NCI-H524 treated with DMSO at 0.1 percent for 48 hours (cell line): ENCODE measurements at places on chromosomes 16 and 17.

GRCh38 chr17:58329810-58330537, 1.4 kb upstream of the TSPOAP1 start:
- DNase-seq: no peak

DNA sequence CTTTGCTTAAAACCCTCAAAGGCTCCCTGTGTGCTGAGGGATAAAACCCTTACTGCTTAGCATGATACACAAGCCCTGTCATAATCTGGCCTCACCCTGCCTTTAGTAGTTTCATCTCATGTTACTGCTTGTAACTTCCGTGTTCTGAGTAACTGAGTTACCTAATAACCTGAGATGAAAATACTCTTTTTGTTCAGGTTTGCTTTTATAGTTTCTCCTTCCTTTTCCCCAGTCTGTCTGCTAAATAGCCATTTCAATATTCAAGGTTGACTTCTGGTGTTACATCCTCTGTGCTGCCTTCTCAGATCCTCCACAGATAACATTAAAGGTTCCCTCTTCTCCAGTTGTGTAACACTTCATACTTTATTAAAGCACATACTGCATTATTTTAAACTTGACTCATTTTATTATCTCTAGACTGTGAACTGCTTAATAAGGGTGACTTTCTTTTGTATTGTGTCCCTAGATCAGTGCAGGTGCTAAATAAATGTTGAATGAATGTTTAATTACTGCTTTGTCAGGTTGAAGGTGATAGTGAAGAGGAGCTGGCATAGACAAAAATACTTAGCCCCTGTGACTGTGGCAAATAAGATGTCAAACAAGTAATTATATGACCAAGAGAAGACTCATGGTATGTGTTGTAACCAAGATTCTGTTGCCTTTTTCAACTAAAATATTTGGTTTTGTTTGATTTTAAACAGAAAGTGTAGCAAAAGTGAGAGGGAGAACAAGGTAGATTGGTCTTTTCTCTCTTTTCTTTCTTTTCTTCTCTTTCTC, 47.8 kb downstream of the NFAT5 start:
- no peak for DNase-seq

DNA sequence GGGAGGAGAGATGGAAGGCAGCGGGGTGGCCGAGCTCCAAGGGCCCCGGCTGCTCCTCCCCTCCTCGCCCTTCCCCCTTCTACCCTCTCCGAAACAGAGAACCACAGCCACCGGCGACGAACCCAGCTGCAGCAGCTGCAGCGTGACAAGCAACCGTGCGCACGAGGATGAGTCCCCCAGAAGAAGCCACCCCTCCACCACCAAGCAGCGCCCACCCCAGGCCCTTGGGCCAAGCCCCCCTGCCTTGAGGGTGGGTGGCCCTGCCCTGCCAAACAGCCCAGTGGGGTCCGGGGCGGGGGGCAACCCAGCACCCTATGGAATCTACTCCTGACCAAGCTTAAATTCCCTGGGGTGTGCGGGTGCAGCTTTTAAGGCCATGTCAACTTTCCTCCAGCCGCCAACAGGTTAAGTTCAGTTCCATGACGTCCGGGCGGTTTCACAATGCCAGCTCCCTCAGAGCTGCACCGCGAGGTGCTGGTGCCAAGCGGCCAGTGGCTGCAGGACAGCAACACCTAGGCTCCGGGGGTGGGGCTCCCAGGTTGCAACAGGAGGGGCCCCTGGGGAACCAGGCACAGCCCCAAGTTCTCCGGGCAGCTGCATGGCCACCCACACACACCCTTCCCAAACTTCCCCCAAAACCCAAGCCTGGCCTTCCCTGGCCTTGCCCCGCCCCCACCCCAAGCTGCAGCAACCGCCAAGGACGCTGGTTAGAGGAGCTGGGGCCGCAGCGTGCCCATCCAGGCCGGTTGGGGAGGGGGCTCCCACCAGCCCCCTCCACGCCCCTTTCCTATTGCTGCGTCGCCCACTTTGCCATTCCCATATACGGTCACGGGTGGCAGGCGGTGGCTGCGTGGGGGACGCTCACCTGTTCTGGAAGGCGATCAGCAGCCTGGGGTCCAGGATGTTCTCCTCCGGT, 2.0 kb downstream of the CBX4 start:
- DNase-seq: no peak

- DNase-seq: no peak
Observed at GRCh38 chr17:59669944-59670343, 37.3 kb downstream of the PTRH2 start.

GRCh38 chr17:13557077-13557476, 44.7 kb downstream of the HS3ST3A1 start:
- no peak for DNase-seq

DNA sequence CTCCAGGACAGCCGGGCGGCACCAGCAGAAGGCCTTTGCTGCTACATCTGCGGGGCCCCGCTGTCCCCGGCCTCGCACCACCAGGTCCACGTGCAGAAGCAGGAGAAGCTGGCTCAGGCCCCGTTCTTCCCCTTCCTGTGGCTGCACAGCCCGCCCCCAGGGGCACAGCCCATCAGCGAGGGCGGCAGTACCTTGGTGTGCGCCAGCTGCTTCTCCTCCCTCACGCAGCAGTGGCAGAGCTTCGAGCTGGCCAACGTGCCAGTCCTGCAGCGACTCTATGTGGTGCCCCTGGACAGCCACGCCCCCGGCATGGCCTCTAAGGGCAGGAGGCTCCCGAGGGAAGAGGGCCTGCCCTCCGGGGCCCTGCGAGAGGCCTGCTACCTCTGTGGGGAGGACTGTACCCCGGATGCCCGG, 58.3 kb upstream of the CIBAR2 start:
- DNase-seq: peak; percentile 62

- no peak for DNase-seq
Observed at GRCh38 chr17:79431175-79431574, 179.7 kb downstream of the RBFOX3 start.

GRCh38 chr16:27689711-27690110, 139.8 kb downstream of the KATNIP start:
- DNase-seq: peak; percentile 93

- peak; percentile 13 for DNase-seq
Observed at GRCh38 chr17:77242118-77242851, 101.5 kb downstream of the SEC14L1 start.

- no peak for DNase-seq
Observed at GRCh38 chr17:1592751-1593629, 30.4 kb upstream of the PITPNA start.

- peak; percentile 10 for DNase-seq
Observed at GRCh38 chr16:70685938-70686375, at the start of gene MTSS2. Gene MTSS2, minus strand, starts transcription at chr16:70686053. Its CDS starts 262 bp downstream, at chr16:70685791.

GRCh38 chr17:17535957-17536356, 39.8 kb upstream of the RASD1 start:
- DNase-seq: no peak

DNA sequence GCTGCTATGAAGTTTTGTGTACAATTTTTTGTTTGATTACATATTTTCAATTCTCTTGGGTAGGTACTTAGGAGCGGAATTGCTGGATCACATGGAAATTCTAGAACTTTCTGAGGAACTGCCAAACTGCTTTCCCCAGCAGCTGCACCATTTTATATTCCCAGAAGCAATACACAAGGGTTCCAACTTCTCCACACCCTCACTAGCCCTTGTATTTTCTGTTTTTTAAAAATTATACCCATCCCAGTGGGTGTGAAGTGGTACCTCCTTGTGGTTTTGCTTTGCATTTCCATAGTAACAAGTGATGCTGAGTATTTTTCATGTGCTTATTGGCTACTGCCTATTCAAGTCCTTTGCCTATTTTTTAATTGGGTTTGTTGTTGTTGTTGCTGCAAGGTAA, 20.9 kb downstream of the NACA2 start:
- DNase-seq: no peak

DNA sequence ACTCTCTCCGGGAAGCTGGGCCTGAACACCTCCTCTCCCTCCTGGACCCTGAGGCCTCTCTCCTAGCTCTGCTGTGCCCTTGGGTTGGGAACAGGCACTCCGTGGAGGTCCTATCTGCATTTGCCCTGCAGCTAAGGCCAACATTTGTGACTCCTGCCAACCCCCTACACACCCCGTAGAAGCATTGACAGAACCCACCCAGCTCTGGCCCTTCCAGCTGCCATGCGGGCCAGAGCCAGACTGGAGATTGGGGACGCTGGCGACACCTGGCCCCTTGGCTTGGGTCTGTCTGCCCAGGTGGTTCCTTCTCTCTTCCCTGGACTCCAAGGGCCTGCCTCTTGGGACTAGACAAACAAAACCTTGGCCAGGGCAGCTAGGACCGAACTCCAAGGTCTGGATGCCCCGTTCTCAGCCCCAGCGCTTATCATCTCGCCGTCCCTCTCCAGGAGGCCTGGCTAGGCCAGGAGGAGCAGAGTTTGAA, 644 bp upstream of the RHBDF2 start:
- DNase-seq: no peak

DNA sequence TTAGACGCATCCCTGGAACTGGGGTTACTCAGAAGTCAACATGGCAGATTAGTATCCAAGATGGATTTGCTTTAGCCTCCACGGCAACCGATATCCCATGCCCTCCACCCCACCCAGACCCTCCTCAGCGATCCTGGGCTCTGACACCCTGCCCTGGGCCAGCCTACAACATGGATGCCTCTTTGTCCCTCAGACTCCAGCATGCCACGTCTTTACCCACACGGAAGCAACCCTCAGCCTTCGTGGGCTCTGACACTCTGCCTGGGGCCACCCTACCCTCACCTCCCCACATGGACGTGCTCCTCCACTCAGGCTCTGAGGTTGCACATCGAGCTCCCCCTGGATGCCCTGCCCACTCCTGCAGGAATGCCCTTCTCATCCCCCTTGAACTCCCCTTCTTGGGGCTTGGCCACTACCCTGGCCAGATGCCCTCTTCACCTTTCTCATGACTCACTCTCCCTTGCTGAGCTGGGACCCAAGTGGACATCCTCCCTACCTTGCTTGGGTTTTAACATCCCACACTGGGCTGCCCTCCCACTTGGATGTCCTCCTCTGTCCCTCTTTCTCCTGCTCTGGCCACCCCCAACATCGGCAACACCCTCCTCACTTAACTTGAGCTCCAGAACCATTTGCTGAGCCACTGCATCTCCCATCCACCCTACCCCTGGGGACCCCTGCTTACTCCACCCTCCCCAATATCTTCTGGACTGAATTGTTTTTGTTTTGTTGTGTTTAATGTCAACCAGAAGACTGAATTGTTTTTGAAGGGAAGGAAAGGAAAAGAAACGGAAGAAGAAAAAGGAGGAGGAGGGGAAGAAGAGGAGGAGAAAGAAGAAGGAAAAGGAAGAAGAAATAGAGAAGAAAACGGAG, 18.3 kb upstream of the TMEM92 start:
- no peak for DNase-seq

- no peak for DNase-seq
Observed at GRCh38 chr16:64977206-64977920, 144.5 kb downstream of the CDH11 start.

DNA sequence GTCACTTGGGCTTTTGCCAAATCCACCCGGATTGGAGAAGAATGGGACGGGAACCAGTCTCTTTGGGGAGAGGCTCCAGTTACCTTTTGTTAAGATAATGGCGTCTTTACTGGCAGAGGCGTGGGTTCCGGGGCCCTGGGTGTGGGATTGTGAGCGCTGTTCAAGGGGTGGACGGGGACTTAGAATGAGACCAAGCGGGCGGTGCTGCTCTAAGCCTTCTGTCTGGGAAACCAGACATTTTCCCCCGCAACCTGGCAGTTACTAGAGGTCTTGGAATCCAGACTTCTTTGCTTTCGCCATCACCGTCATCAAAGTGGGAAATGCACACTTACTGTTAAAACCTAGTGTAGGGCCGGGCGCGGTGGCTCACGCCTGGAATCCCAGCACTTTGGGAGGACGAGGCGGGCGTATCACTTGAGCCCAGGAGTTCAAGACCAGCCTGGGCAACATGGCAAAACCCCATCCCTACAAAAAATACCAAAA, 706 bp downstream of the TEN1 start:
- DNase-seq: no peak

GRCh38 chr17:31140111-31140510, 45.3 kb downstream of the NF1 start:
- no peak for DNase-seq

- DNase-seq: no peak
Observed at GRCh38 chr17:9108146-9108545, 86.8 kb downstream of the NTN1 start.

GRCh38 chr17:79926605-79927135, 87.4 kb upstream of the CBX4 start:
- DNase-seq: no peak

DNA sequence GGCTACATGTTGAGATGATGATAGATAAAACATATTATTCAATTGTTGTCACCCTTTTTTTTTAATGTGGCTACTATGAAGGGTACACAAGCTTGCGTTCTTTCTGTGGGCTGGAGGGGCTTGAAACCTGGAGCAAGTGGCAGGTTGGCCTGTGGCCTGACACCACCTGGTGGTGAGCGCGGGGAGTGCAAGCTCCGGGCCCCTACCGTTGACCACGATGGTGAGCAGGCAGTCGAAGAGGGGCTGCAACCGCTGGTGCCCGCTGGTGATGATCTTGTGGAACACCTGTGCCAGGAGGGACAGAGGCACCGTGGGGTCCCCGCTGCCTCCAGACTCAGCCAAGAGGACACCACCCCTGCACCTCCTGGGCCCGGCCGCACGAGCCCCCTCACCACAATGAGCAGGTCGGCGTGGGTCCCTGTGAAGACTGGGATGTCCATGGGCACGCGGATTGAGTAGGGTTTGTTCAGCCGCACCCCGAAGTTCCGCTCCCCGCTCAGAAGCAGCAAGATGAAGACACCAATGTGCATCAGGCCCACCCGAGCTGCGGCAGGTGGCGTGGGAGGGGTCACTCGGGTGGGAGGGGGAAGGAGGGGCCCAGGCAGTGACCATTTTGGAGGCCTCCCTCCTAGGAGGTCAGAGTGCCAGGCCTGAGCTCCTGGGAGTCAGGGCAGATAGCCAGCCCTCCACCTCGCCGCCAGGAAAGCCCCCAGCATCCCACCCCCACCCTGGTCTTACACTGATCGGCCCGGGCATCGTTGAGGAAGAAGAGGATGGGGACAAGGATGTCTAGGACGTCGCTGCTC, 14.4 kb downstream of the HID1 start:
- no peak for DNase-seq

GRCh38 chr17:62920300-62920699, 45.7 kb upstream of the TANC2 start:
- DNase-seq: no peak

DNA sequence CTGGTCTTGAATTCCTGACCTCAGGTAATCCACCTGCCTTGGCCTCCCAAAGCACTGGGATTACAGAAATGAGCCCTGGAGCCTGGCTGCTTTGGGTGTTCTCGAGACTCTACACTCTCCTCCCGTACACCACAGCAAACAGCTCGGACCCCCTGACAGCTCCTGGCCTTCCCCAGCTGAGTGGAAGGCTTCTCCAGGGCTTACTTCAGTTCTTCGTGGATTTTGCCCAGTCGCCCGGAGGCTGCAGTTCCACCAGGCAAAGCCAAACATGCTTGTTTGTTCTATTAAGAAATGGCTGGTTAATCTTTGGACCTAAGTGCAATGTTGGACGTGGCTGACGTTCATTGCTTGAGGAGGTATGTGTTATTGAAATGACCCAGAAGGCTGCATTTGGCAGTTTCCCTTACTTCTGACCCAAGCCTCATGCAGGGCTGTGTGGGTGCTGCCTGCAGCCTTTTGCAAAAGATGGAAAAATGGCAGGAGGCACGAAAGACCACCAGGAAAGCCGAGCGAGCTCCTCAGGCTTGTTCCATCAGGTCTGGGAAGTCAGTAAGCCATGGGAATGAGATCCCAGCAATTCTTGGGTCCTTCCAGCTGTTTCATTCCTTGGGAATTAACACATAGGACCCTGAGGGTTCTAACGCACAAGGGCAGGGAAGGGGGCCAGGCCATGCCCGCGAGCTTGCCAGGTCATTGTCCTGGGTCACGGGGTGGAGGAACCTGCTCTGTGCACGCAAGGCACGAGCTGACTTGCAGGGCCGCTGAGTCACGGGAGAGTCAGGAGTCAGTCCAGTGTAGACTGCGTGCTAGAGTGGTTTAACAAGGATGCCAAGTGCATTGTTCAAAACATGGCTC, 23.9 kb upstream of the KLHDC4 start:
- DNase-seq: no peak
